ENCODE measurements at places on chromosomes 1 and 21. TPM values are rescaled to one million over a fixed set of nuclear protein-coding genes. Genes with fewer than 3 reads are reported as not detected.

Gene GNAT2
- total RNA-seq, result 0.76 TPM

DNA sequence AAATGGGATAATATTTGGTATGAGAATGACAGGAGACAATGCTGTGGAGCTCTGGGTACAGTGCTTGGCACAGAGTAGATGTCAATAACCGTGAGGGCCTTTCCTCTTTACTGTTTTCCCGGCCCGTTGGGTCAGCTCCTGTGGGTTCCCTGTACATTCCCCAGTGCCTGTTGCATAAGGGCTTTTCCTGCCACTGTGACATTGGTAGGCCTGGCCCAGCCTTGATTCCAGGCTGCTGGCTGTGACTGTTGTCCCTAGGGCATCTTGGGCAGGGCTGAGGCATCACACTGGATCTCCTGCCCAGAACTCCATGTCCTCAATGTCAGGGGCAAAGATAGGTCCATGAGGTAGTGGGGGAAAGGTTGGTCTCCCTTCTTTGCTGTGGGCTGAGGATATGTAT lies 25.8 kb upstream of the MYCL start:
- H3K4me1 ChIP-seq, result no peaks in the 10 kb centered on the region
- no peaks in the 10 kb centered on the region for H3K36me3 ChIP-seq
- no peak overlapping the region for H3K4me3 ChIP-seq
- DNase-seq, result no peak

GRCh38 chr1:241837416-241837815 lies 10.6 kb upstream of the EXO1 start:
- DNase-seq, result no peak
- no peak overlapping the region for H3K27ac ChIP-seq
- no peaks in the 10 kb centered on the region for H3K27me3 ChIP-seq
- no peaks in the 10 kb centered on the region for H3K36me3 ChIP-seq

DNA sequence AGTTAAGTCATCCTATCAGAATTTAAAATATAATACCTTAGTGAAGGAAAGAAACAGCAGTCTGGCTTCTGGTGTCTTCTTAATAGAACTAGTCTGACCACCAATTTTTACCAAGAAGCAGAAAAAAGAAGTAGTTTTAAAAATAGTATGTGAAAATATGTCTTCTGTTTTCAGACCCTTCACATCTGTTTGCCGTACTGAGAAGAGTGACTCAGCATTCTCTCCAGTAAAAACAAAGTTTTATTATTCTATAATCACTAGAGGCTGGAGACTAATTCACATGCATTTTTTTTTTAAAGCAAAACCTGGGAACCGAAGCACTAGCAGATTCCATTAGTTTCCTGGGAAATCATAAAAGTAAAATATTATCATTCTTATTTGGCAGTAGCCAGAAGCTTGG lies 163.8 kb downstream of the COL24A1 start:
- H3K4me3 ChIP-seq, result no peak overlapping the region
- H3K27ac ChIP-seq, result no peak overlapping the region
- DNase-seq, result no peak
- H3K36me3 ChIP-seq, result no peaks in the 10 kb centered on the region
- no peaks in the 10 kb centered on the region for H3K4me1 ChIP-seq

Gene MYCBP
- total RNA-seq, result 40.2 TPM

- H3K27me3 ChIP-seq, result no peaks in the 10 kb centered on the region
- no peak for DNase-seq
- H3K4me1 ChIP-seq, result no peaks in the 10 kb centered on the region
- H3K4me3 ChIP-seq, result no peak overlapping the region
Observed at GRCh38 chr1:238135708-238136664, 245.3 kb upstream of the ZP4 start.
